Stromal cell of bone marrow (primary cell): ENCODE measurements at places on chromosomes 4 and X.

GRCh38 chr4:148694702-148695101 is 252.5 kb upstream of the NR3C2 start:
- DNase-seq: no peak

DNA sequence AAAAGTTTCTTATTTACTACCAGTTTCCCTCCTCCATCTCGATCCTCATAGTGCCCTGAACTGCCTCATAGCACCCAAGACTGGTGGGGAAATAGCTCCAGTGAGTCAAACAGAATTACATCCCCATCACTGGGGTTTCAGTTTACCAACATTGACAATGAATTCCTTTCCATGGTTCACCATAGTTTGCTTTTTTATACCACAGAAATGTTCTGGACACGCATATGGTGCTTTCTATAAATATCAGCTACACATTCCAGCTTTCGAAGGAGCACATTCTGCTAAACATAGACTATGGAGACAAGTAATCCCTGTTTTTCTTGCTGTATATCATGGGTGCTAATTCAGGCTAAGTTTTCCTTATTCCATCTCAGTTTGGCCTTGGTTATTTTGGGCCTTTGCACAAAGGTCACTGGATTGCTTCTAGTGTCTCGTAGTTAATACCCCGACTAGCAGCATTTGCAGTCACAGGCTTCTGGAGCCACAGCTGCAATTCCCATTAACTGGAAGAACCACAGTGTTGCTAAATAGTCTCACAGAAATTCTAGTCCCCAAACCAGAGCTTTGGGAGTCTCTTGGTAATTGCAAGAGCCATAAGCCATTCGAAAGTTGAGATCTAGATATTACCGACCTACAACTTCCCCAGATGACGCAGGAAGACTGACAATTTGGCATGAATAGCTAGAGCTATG is 53.4 kb upstream of the TRPC3 start:
- DNase-seq: peak; percentile 70

DNA sequence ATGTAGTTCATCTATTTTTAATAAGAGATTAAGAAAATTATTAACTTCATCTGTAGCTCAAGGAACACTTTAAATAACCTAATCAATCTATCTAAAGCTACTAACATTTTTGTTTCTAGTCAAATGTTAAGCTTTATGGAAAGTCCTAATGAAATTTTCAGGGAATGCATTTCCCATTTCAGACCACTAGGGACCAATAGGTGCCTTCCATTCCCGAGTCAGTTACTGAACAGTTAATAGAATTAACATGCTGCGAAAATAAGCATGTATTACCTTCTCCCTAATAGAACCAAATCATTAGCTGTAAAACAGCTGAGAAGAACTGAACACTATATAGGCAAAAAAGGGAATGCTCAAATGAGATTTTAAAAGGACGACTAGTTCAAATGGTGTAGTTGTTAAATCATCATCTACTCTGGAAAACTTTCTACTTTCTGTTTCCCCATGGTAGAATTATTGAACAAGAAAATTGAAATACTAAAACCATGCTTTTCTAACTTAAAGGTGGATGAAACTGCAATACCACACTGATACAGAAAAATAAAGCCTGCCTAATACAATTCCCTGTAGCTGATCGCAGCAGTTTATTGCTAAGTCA is 22.5 kb downstream of the STX18 start:
- no peak for DNase-seq

GRCh38 chr4:26082565-26082964 is 168.5 kb downstream of the SMIM20 start:
- DNase-seq: no peak

DNA sequence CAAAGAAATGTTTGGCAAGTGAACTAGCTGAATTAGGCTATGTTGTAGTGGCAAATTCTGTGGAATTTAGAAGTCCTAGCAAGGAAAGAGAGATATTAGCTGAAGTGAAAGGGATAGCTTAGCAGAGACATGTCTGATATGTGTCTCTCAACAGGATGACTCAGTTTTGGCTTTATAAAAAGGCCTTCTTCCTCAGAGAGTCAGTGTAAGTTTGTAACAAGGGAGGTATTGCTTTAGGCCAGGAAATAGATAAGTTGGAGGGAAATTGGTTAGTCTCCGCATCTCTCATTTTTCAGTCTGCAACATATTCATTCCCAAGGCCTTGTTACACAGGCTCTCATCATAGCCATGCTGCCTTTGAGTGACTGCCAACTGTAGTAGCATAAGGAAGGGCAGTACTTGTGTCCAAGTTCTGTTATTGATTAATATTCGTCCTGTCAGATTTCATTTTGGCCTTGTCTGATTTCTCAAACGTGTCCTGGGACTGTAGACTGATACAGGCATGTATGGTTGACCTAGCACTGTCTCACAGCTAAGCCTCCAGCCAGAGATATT is 4.0 kb downstream of the TMEM164 start:
- DNase-seq: no peak

DNA sequence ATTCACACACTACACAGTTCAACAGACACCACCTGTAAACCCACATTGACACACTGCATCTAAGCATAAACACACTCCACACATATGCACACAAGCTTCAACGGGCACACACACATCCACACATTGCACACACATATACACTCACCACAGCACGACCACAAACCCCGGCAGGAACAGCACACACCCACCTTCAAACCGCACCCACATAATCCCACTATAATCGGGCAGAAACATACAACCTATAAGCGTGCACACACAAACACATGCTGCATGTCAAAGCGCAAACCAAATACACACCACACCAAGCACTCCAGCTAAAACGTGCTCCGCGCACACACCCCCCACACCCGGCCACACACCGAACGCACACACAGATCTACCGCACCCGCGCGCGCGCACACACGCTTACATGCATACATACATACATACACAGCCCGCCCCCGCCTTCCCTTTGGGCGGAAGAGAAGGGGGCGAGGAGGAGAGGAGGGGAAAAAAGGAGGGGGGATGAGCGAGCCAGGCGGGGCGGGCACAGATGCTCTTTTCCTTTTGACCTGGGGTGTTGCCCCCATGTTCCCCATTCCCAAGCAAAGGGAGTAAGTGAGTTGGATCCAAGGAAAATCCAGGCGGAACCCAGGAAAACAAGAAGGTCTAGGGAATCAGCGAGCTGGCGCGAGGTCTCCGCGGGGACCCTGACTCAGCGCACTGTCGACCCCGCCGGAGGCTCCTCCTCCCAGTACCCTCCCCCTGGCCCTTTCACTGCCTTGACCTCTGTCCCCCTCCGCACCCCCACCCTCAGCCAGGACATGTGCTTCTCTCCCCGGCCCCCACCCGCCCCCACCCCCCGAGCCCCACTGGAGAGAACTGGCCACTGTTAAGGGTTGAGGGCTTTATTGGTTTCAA is 9.9 kb downstream of the ARHGAP36 start:
- DNase-seq: no peak

- no peak for DNase-seq
Observed at GRCh38 chr4:173766171-173766600, 236.2 kb upstream of the HAND2 start.
